ENCODE measurements at places on chromosomes 6 and 20.

DNA sequence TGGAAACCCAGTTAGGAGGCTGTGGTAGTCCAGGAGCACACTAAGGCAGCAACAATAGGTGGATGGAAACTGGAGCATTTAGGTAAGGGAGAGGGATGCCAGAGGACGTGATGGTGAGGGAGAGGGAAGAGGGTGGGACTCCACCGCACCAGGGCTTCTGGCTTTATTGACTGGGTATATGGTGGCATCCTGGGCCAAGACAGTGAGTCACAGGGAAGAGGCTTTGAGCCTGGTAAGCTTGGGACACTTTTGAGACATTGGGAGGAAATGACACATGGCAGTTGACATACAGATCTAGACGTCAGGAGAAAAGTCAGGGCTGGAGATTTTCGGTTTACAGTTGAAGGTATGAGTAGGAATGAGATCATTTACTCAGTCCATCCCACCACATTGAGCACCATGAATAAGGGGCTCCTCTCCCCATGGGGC, 14.9 kb downstream of the NT5E start:
- no peak for DNase-seq

DNA sequence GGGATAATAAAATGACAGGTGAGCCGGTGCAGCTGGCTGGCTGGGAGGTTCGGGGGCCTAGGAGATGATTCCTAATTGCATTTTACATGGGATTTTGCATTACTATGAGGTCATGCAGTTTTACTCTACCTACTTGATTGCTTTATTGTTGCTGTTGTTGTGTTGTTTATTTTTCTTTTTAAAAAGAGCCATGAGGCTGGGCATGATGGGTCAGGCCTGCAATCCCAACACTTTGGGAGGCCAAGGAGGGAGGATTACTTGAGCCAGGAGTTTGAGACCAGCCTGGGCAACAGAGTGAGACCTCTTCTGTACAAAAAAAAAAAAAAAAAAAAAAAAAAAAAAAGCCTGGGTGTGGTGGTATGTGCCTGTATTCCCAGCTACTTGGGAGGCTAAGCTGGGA, 104.8 kb downstream of the GJA1 start:
- DNase-seq = no peak

DNA sequence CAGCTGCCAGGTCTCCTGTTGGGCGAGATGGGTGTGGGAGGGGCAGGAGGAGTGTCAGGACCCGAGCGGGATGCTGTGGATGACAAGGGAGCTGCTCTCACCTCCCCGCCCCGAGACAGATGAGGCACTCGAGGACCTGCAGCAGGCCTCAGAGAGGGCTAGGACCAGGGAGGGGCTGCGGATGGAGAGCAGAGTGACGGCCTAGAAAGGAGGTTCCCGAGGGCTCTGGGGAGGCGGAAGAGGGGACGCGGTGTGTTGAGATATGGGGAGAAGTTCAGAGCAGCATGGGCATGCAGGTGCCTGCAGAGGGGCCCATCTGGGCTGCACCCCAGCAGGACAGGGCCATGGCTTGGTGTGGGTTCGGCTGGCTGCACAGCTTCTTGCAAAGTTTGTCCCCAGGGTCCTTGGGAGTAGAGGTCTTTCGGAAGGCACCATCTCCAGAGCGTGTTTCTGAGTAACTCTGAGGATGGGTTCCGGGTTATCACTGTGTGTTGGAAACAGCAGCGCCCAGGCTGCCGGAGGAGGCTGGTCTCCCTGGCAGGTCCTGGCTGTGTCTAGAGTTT, 104.6 kb downstream of the PAX1 start:
- no peak for DNase-seq

DNA sequence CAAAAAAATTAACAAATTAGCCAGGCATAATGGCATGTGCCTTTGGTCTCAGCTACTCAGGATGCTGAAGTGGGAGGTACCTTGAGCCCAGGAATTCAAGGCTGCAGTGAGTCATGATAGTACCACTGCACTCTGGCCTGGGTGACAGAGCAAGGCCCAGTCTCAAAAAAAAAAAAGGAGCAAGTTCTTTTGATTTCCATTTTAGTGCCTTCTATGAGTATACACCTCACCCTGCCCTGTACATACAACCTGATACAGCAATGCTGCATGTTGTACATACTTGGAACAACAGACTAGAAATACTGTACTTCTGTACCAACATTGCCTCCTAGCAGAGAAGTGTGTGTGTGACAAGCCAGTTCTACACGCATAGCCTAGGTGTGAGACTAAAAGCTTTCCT, 97.3 kb upstream of the CARMIL1 start:
- DNase-seq = no peak

DNA sequence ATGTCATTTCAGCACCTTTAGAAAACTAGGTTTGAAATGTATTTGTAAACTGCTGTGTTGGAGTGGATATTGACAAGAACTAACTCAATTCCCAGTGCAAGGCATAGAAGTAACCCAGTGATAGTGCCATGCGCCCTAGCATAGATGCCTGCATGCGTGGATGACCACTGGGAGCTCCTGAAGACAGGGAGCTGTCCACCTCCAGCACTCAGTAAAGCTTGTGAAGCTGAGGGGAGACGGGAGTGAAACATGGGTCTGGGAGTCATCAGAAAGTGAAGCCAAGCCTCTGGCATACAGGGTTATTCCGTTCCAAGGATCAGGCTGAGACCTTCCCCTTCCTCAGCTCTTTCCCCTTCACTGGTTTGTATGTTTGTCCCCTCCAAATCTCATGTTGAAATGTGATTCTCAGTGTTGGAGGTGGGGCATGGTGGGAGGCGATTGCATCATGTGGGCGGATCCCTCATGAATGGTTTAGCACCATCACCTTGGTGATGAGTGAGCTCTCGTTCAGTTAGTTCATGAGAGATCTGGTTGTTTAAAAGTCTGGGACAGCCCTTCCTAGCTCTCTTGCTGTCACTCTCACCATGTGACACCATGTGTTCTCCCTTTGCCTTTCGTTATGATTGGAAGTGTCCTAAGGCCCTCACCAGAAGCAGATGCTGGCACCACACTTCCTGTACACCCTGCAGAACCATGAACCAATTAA, 146.5 kb upstream of the FERMT1 start:
- DNase-seq = no peak

GRCh38 chr6:20539387-20539786, 5.1 kb downstream of the CDKAL1 start:
- DNase-seq = no peak

DNA sequence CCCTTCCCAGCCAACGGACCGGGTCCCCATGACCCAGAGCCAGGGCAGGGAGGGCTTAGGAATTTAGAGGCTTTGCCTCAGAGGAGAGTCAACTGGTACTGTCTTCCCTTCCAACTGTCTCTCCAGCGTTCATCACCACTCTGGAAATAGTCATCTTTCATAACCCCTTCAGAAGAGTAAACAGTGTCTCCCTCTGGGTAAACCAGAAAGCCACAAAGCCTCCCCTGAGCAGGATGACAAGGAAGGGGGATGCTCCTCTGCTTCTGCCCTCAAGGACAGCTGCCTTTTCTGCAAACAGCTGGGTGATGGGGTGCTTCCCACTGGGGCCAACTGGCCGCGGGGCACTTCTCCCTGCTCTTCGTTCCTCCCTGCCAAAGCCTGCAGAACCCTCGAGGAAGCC, 90.1 kb downstream of the PSMG4 start:
- no peak for DNase-seq

- DNase-seq = peak; percentile 72
Observed at GRCh38 chr6:6007366-6008088, 802 bp upstream of the NRN1 start.

DNA sequence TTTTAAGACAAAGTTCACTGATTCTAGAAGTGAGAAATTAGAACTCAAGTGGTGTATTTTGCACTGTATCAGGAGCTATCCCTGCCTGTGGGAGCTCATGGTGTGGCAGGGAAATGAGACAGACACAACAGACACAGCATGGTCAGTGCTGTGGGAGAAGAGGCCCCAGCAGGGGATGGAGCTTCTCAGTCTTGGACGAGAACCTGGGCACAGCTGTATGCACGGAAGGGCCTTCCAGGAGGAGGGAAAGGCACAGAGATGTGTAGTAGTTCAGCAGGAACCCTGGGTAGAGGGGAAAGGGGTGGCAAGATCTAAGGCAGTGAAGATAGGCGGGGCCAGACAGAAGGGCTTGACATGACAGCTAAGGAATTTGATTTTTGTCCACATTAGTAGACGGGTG, 48.8 kb upstream of the KIF25 start:
- DNase-seq = no peak

All from muscle of leg (tissue), 16 donors.